ENCODE measurements at places on chromosomes 3 and 15.

- no peak for DNase-seq
These were observed 64.9 kb downstream of the MEF2A start for GRCh38 chr15:99630607-99631131.

- DNase-seq: no peak
These were observed 206.4 kb upstream of the CFAP20DC start for GRCh38 chr3:59256230-59256629.

DNA sequence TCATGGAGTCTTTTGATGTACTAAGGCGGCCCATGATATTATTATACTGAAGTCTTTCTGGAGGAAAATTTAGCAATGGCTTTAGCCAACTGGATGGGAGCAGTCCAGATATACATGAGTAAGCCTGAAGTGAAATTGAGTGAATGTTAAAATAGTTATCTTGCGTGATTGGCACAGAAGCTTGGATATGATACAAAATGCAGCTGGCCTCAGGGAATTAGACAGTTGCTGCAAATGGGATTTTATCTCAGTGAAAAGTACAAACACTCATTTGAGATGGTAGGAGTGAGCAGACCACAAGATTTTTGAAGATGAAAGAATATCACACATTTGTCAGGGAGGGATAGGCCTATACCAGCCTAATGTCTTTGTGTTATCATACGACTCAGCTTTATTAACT, 8.9 kb downstream of the LMOD3 start:
- DNase-seq: no peak

DNA sequence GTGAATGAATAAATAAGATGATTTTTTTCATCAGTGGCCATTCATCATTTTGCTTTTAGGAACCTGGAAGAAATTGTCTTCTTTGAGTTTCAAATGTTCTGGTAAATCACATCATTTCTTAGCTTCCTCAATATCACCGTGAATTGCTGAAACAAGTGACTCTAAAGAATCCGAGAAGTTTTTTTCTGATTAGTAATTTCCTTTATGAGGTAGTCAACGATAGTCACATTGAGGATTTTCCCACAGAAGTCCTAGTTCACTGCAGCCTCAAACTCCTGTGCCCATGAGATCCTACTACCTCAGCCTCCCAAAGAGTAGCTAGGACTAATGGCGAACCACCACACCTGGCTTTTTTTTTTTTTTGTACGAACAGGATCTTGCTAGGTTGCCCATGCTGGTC, 3.6 kb upstream of the TMPRSS7 start:
- no peak for DNase-seq

DNA sequence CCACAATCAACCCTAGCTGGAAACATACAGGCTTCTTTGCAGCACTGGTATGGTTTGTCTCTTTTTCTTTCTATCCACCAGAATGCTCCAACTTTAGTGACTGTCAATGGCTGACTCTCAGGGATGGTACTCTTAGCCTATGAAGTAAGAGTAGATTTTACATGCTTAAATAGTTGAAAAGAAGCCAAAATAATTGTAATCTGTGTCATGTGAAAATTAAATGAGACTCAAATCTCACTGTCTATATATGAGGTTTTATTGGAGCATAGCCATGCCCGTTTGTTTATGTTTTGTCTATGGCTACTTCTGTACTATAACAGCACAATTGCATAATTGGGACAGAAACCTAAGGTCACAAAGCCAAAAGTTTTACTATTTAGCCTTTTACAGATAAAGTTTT, 29.1 kb upstream of the PDZRN3 start:
- DNase-seq: no peak

DNA sequence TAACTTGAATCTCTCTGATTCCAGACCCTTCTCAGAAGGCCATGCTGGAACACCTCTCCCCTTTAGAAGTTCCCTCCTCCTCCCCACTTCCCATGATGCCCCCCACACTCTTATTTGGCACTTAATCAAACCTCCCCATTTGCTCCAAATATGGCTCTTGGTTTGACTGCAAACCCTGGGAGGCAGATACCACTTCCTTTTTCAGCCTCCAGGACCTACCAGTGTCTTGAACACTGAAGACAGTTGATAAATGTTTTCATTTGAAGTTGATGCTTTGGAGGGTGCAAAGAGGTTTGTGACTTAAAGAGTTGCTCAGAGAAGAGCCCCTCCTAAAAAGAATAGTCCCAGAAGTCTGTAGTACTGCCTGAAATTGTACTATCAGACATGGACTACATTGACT, 61.5 kb downstream of the SEMA5B start:
- no peak for DNase-seq

DNA sequence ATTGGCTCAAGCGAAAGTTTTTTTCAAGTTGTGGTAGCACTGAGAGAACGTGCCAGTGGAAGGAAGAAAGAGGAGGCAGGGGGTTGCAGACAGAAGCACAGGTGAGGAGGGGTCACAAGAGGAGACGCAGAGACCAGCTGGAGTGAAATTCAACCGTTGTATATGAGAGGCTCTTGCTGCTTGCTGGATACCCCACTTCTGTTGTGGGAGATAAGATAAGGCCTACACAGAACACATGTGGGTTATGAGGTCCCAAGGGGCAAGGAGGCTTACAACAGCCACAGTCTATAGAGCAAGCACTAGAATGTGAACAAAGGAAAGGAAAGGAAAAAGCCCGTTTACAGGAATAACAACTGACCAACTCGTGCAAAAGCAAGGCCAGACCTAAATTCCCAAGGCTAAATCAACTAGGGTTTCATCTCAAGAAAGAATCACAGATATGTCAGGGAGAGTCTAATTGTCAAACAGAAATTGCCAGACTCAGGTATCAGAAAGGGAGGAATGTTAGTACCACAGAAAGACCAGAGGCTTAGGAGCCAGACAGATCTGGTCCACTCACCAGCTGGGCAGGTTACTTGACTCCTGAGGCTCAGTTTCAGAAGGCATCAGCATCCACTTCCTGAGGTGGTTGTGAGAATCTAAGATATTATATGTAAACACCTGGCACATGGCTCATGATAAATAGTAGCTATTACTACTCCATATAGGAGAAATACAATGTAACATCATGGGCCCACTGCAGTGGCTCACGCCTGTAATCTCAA, 60.9 kb downstream of the MSL2 start:
- DNase-seq: no peak

DNA sequence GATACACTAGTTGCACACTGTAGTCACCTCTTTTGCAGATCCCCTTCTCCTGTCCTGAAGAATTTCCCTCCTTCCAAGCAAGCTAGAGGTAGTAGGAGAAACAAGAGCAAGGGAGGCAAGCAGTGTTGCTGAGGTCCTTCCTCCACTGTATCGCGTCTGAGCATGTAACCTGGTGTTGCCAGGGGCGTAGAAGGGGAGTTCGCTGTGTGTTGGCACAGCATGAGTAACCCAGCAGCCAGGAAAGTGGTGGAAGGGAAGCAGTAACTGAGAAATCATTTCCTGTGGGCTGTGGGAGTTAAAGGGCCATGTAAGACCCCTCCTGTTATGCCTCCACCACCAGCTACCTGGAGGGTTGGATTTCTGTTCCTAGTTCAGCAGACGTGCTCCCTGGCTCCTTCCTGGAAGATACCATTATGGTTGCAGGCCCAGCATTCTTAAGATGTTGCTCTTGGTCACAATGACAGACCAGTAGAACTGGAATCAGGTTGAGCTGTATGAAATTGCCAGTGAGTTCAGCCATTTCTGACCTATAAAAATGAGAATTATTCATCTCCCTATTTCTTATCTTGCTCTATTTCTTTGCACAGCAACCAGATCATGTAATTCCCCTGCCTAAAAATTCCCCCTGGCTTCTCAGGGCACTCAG, 215.3 kb upstream of the TOPAZ1 start:
- no peak for DNase-seq

DNA sequence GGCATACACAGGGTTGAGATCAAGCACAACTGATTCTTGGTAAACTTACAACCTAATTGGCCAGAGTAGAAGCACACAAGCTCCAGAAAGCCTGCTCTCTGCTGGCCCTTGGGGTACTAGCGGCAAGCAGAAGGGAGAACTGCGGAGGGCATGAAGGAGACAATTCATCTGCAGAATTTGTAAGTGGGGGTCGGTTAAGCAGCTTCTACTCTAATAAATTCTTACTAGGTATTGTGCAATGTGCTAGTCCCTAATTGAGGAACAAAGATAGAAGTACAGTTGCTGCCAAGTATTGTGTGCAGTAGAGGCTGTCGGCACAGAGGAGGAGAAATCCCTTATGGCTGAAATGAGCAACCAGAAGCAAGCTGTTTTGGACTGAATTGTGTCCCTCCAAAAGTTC, 91.2 kb upstream of the VEPH1 start:
- no peak for DNase-seq

DNA sequence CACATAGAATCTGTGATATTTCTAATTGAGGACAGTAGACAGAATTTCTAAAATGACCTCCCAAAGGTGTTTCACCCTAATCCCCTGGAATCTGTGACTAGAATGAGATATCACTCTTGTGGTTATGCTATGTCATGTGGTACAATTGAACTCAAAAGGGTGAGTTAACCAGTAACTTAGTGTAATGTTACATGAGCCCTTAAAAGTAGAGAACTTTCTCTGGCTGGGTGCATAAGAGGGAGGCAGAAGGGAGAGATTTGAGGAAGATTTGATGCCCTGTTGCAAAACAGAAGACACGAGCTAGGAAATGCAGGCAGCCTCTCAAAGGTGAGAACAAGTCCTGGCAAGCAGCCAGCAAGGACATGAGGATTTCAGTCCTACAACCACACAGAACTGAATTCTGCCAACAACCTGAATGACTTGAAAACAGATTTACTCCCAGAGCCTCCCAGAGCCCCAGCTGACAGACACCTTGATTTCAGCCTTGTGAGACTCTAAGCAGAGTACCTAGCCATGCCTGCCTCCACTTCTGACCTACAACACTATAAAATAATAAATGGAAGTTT, 160.3 kb downstream of the MTHFS start:
- DNase-seq: no peak

DNA sequence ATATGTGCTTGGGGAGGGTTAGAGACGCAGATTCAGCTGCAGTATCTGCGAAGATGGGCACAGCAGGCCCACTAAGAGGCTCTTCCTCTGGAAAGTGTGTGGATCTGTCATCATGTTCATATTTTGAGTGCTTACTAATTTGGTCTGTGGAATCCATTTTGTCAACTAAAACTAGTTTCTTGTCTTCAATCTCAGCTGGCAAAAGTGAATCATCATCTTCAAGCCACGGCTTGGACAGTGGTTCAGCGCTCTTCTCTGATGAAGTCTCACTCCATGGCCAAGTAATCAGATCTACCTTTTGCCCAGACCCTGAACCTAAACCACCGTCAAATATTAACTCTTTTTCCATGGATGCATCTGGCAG, 76.2 kb downstream of the IMPG2 start:
- no peak for DNase-seq

DNA sequence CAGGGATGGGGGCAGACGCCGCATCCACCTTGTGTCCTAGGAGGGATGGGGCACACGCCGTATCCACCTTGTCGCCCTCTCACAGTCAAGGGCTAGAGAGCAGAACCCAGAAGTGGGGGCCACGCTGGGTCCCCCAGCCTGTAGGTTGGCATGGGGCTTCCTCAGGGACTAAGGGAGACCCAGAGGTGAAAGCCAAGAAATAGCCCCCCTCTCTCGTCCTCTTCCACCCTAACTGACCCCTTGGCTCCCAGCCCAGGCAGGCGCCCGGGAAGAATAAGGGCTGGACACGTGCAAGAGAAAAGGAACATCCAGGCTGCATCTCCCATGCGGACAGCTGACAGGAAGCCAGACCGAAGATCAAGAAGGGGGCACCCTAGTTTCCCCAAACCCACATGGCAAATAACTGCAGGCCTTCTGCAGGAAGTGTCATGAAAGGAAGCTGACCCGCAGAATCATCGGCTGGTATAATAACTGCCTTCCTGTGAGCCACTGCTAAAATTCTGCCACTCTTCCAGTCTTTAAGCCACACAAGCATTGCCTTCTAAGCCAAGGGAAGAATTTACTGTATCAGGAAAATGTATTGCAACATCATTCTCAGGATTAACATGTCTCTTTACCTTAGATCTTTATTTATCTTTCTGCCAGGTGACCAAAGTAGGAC, 38.5 kb upstream of the TFRC start:
- no peak for DNase-seq

DNA sequence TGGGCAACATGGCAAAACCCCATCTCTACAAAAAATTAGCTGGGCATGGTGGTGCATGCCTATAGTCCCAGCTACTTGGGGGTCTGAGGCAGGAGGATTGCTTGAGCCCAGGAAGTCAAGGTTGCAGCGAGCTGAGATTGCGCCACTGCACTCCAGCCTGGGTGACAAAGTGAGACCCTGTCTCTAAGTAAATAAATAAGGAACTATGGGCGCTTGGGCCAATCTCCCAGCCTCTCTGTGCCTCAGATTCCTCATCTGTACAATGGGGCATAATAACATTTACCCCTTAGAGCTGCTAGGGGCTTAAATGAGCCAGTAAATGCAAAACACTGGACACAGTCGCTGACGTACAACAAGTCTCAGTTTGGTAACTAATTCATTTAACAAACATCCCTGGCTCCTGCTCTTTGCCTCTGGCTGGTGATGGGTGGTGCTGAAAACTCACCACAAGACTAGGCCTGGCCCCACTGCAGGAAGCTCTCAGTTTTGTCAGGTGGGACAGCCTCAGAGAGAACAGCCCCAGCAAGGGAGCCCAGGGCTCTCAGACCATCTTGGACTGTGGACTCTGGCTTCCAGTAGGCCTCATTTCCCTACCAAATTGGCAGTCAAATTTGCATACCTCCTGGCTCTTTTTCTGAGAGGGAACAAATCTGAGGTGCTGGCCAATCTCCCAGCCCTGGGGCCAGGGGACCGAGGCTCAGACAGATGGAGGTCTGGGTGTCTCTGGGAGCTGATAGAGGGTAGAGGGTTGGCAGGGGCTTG, 6.4 kb upstream of the TBC1D2B start:
- no peak for DNase-seq

DNA sequence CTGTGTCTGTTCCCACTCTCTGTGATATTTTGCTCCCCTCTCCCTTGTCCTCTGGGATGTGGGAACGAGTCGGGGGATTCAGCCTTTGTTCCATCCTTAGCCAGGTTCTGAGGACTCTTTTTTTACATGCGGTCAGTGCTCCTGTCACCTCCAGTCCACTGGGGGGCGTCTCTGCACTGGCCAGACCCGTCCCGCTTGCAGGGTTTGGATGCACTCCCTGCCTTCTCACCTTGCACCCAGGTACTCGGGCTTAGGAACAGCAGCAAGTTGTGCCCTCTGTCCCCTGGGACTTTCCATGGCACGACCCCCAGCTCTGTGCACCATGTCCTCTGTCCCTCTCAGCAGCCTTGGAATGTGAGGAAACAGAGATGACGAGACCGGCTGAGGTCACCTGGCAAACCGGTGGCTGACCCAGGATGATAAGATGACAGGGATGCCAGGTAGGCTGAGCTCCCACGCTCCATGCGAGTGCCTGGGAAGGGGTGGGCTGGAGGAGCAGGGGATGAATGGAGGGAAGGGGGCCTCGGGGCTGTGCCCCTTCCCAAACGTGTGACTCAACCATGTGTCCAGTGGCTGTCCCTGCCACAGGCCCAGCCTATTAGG, 27.3 kb upstream of the FGD5 start:
- DNase-seq: no peak

GRCh38 chr3:175746308-175746707, 887.2 kb downstream of the NAALADL2 start:
- no peak for DNase-seq

- DNase-seq: no peak
These were observed 31.9 kb downstream of the TNIK start for GRCh38 chr3:171428321-171428787.

Measured in esophagus squamous epithelium (tissue), 5 donors.